HT1080 (cell line): ENCODE measurements at places on chromosomes 4 and X. TPM values are rescaled to one million over a fixed set of nuclear protein-coding genes. Genes with fewer than 3 reads are reported as not detected.

- DNase-seq, result no peak
Measured at GRCh38 chrX:121036137-121036536, 11.3 kb upstream of the GLUD2 start.

DNA sequence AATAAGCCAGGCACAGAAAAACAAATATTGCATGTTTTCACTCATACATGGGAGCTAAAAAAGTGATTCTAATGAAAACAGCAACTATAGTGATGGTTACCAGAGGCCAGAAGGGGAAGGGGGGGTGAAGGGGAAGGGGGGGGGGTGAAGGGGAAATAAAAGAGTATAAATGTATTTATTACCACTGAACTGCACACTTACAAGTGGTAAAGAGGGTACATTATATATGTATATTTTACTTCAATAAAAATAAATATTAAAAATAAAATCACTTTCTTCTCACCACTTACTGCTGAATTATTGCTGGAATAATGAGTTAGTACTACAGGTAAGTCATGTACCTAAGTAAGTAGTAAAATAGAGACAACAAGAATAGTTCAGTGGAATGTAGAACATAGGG is 2.1 kb upstream of the VCX3B start:
- DNase-seq, result no peak

The CLDN34 gene
- total RNA-seq, result not detected in 2 replicates

The FAM50A gene
- total RNA-seq, result 36.6 and 37.4 TPM in 2 replicates

The SSX3 gene
- 89.2 and 92.7 TPM in 2 replicates for total RNA-seq
